ENCODE measurements at places on chromosomes 2 and 18.

DNA sequence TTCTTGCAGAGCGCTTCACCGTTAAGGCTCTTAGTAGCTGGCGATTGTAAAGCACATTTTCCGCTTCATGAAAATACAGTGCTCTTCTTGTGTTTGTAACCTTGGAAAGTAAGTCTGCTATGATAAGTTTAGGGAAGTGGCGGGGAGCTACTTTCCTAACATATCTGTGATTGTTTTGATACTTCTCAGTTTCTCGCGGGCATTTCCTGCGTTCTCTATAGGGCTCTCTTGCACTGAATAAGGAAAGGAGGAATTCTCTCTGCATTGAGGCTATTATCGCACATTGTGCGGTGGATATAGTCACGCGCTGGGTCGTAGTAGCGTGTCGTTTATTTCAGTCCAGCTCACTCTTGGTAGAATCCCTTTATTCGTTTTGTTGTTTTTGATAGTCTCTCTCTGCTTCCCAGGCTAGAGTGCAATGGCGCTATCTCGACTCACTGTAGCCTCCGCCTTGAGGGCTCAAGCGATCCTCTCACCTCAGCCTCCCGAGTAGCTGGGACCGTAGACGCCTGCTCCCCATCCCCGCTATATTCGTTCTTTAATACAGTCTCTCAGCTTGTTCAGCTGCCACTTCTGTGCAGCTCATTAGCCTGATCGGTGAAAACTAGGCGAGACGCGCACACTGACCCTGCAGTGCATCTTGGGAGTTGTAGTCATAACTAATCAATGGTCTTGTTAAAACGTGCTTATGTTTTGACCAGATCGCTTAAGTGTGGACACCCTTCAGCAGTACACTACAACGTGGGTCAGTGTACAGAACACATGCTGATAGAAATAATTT, 1.0 kb upstream of the PPP4R3B start:
- peak; percentile 77 for DNase-seq

GRCh38 chr2:201126308-201127151, 10.6 kb downstream of the CFLAR start:
- peak; percentile 68 for DNase-seq

DNA sequence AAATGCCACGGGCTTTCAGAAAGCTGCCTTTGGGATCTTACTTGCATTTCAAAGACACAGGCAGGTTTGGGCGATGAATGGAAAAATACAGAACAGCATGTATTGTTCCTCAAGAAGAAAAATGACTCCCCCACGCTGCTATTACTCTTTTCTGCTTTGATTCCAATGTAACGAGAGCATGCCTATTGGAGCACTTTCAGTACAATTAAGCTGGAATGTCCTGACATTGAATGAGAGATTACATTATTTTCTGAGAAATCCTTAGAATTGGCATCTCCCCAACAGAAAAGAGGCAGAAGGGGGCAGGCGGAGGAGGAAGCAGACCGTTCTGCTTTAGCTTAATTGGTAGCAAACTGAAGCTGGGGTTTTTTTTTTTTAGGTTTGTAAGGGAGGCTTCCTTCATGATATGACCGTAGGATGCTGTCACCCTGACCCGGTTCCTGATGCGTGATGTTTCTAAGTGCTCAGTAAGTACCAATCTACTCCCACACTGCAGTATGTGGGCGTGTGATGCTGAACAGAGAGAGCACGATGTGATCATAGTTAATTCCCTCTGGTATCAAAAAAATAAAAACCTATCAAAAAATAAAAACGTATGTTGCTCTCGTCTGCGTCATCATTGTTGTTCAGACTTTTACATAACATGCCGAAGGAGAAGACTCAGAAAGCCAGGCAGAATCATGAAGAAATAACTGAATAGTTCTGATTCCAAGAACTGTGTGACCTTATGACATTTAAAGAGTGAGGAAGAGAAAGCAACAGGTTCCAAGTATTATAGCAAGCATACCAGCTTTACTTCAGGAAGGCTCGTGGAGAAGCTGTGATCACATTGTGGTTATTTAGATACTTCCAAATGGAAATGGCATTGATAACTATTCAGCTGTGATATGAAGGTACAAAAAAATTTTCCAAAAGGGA, 40.5 kb downstream of the LONRF2 start:
- peak; percentile 67 for DNase-seq

- DNase-seq, result no peak
These were observed 1.9 kb upstream of the CFAP53 start for GRCh38 chr18:50268022-50268747.

DNA sequence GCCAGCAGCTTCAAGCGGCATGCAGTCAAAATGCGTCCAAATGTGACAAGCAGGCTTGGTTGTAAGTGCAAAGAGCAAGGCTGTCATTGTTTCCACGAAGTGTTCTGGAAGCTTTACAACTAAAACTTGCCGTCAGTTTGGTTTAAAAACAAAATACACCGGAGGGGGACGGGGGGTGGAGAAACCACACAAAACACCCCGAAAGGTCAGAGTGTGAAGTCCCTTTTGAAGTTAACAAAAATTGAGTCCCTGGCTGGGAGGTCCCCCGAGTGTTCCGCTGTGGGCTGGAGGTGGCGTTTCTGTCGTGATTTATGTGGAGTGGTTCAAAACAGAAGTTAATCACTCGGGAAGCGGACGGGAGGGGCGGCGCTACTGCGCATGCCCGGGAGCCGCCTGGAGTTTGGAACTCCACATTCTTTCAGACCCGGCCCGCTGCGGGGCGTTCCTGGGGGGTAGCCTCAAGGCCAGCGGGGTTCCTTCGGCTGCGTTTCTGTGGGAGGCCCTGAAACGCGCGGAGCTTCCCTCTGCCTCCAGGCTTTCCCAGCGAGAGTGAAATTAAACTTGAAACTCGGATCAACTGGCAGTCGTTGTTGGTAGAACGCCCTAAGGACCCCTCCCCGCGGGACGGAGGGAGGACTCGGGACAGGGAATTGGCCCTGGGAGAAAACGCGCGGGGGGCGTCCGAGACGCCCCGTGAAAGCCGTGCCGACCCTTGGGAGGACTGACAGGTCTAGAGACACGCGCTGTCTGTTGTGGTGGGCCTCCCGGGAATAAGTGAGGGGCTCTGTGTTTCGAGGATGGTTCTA, 1.4 kb downstream of the TGIF1 start:
- DNase-seq, result peak; percentile 96

DNA sequence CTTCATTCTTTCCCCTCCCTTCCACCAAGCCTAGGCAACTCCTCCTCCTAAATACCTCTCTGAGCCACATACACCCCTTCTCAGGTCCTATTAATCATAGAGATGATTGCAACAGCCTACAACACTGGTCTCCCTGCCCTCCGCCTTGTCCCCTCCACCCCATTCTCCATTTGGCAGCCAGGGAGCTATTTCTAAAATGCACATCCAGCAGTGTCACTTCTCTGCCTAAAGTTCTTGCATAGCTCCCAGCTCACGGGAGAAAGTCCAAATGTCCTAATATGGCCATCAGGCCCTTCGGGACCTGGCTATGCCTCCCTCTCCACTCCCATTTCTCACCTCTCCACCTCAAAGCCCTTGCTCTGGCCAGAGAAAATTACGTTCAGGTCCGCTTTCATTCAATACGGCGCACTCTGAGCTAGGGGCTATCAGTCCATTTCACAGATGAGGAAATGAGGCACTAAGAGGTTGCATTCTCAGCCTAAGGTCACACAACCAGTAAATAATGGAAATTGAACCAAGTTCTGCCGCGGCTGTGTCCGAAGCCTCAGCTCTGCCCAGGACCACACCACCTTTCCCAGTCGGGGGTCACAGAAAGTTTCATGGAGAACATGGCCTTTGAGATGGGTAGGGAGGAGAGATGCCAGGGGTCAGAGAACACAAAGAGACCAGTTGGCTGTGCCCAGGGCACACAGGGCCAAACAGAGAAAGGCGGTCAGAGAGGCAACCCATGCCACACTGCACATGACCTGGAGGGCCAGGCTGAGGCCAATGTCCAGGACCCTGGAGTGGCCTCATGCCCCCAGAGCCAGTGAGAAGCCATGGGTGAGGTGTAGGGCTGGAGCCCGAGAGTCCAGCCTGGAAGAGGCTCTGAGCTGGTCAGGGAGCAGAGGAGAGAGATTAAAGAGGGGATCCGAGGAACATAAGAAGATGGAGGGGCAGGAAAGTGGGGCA, 72.8 kb downstream of the TNS1 start:
- DNase-seq, result no peak

GRCh38 chr2:138157372-138157771, 193.1 kb downstream of the HNMT start:
- DNase-seq, result no peak

- DNase-seq, result peak; percentile 71
These were observed 97.2 kb downstream of the SEPTIN10 start for GRCh38 chr2:109516445-109517117.

DNA sequence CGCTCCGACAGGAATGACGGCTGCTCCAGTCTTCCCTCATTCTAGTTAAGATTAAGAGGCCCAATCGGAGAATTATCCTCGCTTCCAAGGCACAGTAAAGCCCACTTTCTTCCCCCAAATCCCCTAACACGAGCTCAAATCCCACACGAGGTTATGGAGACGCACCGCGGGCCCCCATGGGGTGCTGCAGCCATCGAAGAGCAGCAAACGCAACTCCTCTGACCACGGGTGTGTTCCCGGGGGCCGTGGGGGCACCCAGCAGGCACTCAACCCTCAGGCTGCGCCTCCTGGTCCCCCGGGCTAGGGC, 446 bp downstream of the COPS9 start:
- DNase-seq, result no peak

GRCh38 chr2:238105506-238106338, 5.6 kb downstream of the ESPNL start:
- no peak for DNase-seq

GRCh38 chr2:17617516-17617915, 77.0 kb downstream of the VSNL1 start:
- no peak for DNase-seq

DNA sequence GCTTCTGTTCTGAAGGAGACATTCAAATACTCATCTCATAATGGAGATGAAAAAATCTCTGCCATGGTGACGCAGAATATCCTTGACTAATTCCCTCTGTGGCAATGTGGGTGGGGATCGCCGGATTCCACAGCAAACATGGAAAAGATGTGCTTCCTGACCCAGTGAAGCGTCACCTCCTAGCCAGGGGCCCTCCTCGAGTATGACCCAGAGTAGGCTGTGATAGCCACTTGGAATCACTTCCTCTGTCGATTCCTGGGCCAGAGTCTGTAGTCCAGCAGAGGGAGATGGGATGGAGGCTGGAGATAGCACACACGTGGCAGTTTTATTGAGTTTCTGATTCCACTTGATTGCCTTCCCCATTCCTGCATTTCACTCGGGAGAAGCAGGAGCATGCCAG, 36.8 kb downstream of the DRC1 start:
- no peak for DNase-seq

- no peak for DNase-seq
These were observed 26.1 kb downstream of the LIMS1 start for GRCh38 chr2:108560241-108560811.

- no peak for DNase-seq
These were observed 98.6 kb downstream of the GFPT1 start for GRCh38 chr2:69288429-69288828.

GRCh38 chr2:15798701-15799431, 141.5 kb upstream of the MYCN start:
- no peak for DNase-seq

DNA sequence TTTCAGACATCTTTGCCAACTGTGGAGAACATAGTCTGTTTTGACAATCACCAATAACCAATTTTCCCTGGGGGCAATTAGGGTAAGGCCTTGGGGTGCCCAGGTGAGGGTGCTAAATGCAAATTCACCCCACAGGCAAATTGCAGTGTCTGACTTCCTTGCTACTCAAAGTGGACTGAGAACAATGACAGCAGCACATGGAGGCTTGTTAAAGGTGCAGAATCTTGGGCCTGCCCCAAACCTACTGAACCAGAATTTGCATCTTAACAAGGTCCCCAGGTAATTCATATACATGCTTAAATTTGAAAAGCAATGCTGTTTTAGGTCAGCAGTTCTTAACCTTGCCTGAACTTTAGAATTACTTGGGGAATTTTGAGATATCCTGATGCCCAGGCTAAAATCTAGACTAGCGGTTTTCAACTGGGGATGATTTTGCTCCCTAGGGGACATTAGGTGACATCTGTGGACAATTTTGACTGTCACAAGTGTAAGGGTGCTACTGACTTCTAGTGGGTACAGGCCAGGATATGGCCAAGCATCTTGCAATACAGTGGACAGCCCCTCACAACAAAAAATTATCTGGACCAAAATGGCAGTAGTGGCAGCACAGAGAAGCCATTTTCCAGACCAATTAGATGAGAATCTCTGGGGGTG, 80.2 kb upstream of the GCFC2 start:
- DNase-seq, result no peak

- DNase-seq, result no peak
These were observed 416.4 kb downstream of the CMPK2 start for GRCh38 chr2:6449343-6449742.

DNA sequence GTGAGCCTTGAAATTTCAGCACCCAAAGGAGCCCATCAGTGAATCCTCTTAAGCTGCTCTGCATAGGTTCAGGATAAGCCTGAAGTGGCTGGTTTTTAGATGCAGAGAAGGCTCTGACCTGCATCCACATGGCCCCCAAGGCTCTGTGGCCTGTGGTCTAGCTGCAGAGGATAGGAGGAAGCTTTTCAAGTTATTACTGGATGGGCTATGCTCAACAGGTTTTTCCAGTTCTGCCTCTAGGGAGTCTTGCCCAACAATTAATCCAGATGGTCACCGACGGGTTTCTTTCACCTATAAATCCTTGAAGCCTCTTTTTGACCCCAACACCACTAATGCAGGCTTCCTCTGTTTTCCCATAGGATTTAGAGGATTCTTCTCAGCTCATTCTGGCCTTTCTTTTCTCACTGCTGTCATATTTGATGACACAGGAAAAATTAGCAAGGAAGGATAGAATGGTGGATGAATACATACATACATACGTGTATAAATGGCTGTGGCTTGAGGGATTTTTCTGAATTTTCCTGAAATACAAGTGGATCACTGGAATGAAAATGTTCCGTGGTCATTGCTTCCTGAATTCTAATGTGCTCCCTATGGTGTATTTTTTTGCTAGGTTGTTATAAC, 52.2 kb upstream of the BCL2L11 start:
- DNase-seq, result no peak

DNA sequence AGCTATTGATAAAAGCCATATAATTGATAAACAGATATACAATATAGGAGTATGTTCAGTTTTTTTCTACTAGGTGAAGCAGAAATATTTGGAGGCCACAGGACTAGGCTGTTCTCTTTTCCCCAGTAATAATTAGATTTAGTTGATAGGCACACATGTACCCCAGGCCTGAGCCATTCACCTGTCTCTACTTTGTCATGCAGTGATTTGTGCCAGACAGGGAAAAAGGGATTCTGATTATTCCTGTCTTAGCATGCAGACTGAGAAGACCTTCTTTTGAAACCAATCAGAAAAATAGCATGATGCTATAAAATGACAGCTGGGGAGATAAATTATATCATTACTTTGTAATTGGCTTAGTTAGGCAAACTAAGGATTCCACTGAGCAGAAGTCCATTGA, 94.3 kb downstream of the DOCK10 start:
- DNase-seq, result no peak

GRCh38 chr18:79680891-79681339, 1.3 kb downstream of the CTDP1 start:
- no peak for DNase-seq

Measured in OCI-M1 (cell line).